ENCODE measurements at places on chromosomes 1 and 21.
A peak's percentile ranks its signal among the peaks of the same experiment; 100 is the strongest.

DNA sequence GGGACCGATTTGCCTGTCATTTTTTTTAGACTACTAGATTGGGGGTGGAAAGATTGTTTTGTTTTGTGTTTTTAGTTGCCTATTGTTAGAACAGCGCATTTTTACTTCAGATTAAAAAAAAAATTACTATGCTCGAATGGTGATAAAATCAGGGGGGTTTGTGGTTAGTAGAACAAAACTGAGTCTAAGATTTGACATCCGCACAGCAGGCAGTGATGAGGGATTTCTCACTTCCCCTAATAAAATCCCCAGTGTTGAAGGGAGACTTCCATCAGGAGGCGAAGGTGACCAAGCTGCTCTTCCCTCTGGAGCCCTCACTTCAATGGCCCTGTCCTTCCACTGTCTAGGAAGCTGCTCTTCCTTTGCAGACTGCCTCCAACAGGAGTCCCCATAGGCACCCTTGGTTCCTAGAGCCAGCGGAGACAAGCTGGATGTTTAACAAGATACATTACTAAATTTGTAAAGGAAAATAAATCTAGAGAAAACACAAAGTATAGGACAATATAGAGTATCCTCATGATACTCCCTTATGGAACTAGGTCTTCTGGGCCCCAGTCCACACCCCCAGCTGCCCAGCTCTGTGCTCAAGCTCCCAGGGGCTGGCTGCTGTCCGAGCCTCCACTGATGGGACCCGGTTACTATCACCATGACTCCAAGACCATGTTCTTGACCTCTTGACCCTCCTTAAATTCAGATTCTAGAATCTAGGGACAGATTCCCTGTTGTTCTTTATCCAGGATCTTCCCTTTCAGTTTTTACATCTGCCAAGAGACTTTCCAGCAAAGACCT lies 31.0 kb downstream of the TENT5C start:
- no peak for DNase-seq

GRCh38 chr1:199758626-199759255 lies 268.8 kb upstream of the NR5A2 start:
- DNase-seq, result no peak

DNA sequence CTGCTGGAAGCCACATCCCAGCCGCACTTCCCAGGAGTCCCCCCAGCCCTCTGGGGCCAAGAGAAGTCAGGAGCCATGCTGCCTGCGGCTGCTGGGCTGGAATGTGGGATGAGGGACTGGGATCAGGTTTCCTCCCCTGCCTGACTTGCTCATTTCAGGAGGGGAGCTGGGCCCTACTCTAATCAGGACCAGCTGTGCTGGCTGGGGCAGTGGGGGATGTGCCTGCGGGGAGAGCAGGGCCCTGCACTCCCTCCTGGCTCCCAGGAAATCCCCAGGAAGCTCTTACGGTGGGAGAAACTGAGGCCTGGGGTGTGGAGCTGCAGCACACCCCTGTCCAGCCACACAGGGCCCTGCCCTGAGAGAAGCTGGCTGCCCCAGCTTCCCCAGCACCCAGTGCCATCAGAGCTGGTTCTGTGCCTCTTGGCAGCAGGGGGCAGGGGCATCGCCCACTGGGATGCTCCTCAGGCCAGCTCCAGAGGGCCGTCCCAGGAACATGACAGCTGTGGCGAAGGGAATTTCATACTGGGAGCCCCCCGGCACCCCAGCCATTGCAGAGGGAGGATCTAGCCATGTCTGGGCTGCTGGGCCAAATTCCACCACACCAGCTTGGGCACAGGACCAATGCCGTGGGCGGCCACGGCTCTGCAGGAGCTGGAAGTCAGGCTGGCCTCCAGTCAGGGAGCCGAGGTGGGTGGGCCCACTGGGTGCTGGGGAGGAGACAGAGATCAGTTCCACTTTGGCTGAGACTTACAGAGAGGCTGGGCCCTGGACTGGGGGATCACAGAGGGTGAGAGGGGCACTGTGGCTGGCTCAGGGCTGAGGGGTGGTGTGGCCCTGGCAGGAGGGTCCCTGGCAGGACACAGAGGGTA lies 21.3 kb upstream of the PRSS38 start:
- peak; percentile 55 for DNase-seq

DNA sequence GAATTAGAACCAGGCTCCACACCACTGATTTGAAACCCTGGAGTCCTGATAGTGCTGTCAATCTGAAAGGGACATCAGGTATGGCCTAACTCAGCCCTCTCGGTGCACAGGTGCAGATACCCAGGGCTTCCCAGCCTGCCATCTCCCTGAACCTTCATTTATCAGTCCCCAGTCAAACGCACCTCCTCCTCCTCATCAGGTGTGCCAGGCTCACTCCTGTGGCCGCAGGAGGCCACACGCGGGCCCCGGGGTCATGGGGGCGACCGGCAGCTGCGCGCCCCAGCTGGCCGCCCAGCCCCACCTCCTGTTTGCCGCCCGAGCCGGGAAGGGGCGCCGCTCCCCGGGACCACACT lies 572 bp downstream of the FUCA1 start:
- no peak for DNase-seq

GRCh38 chr1:239315631-239316217 lies 70.6 kb upstream of the CHRM3 start:
- DNase-seq, result no peak

GRCh38 chr1:88399690-88400089 lies 284.4 kb upstream of the PKN2 start:
- no peak for DNase-seq

GRCh38 chr21:39386194-39386593 lies 37.3 kb upstream of the HMGN1 start:
- DNase-seq, result no peak

DNA sequence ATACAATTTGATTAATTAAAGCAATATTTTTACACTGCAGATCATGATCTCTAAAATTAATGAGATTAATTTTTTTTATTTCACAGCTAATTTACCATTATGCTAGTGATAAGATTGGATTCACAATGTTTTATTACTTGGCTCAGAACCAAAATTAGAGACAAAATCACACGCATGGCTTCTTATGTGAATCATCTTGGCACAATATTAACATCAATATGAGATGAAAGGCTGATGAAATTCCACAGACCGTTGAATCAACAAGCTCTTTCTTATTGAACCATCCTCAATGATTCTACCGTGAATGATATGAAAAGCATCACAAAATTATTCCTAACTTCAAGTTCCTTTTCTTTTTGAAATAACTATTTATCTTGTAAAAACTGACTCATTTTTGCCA lies 544.9 kb downstream of the KCNT2 start:
- DNase-seq, result no peak

- no peak for DNase-seq
Measured at GRCh38 chr1:152517237-152517811, 3.0 kb downstream of the CRCT1 start.

DNA sequence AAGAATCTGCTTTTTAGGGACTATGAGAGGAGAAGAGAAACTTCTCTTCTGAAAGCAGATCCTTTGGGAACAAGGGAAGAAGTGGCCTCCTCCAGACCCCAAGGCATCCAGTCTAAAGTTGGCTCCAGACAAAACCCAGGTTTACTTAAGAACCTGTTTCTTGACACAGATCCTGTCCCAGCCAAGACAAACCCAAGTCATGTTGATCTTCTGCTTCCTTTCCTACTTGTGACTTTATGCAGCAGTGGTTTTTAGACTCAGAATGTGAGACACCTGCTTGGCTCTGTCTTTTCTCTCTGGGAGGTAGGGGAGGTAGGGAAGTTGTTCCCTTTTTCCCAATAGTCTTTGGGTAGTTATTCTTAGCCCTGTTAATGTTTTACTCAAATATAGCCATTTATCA lies 38.3 kb downstream of the ELAPOR1 start:
- no peak for DNase-seq

DNA sequence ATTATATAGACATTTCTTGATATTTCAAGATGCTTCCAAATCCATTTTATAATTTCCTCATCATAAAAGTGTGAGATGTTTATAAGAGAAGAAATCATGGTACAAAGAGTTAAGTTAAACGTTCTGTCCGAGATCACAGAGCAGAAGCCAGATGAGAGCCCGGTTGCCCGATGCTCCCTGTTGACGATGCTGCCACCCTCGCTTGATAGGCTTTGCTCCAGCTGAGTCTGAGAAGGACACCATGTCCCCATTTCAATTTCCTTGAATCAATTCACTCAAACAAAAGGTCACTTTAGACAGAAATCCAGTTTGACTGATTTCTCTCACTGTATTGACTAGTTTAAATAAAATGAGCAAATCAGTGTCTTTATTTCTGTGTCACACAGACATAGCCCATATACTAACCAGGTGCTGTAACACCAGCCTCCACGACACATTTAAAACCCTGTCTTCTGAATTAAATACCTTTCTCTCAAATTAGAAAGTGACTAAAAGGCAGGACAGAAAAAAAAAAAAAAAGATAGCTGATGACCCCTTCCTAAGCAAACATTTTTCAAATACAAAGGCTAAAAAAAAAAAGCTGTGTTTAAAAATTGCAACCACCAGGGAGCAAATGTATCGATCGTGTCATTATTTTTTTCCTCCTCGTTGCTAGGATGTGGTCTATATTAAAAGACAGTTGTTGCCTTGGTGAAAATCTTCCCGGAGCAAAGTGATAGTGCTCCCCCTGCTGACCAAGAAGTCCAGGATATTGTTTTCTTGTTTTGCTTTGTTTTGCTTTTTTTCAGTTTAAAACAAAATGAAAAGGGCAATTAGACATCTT lies 35.2 kb downstream of the DNASE2B start:
- peak; percentile 55 for DNase-seq

DNA sequence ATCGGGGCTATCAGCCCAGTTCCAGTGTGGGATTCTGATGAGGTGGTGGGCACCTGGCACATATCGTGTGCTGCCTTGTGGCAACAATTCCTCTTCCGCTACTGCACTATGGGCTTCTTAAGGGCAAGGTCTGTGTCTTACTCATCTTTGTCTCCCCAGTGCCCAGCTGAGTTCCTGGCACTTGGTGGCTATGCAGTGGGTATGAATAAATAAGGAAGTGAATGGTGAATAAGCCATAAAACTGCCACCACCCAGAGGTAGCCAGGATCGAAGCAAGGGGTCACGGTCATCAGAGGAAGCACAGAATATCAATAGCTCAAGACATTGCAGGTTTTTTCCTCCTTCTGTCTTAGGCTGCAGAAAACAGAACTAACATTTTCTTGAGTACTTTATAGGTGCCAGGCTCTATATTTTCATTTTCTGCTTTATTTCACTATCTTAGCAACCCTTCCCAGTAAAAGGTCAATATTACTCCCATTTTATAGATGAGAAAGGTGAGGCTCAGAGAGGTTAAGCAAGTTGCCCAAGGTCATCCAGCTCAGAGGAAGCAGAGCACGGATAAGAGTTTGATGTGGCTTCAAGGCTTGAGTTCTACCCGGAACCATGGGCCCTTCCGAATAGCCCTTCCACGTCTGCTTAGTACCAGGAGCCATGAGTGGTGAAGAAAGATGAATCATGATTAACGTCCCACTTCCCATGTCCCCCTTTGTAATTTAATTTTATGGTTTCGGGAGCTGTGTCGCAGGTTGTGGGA lies 10.2 kb downstream of the C1orf94 start:
- no peak for DNase-seq

GRCh38 chr1:42157667-42158066 lies 4.5 kb downstream of the GUCA2B start:
- no peak for DNase-seq

- no peak for DNase-seq
Measured at GRCh38 chr1:96309783-96310182, 411.8 kb upstream of the PTBP2 start.

- DNase-seq, result no peak
Measured at GRCh38 chr1:7967651-7968050, 6.1 kb downstream of the PARK7 start.

- DNase-seq, result no peak
Measured at GRCh38 chr1:26994020-26994786, 711 bp downstream of the TRNP1 start.

DNA sequence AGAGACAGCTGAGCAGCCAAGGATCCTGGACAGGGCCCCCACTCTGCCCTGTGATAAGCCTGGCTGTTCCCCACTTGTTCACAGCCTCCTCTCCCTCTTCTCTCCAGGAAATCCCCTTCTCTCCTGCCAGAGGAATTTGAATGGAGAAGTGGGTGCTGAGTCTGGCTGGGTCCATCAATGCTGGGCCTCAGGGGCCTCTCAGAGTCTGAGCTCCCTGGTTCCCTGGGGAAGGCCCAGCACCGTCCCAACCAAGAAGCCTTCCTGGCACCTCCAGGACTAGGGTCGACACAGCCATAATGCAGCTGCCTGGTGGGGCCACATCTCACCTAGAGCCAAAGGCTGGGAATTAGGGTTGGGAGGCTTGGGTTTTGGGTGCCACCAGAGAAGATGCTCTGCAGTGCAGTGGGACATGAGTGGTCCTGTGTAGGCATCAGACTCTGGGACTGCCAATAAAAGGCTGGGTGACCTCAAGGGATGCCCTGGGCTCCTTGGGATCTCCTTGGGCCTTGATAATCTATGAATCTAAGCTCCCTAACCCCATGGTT lies 2.5 kb downstream of the MYBPH start:
- DNase-seq, result no peak

DNA sequence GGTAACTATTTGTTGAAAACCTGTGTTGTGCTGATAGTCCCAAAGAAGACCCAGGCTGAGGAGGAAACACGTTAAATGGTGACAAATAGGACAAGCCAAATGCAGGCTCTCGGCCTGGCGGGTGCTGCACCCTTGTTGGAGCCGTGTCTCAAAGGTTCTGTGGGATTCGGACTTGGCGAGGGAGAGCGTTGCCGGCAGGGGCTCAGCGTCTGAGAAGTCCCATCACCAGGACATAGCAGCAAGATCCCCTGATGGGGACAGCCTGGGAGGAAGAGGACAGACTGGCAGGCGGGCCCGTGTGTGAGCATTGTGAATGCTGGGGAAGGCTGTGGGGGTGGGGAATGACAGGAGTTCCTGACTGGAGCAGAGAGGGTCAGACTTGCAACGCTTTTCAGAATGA lies 142.5 kb downstream of the PGBD5 start:
- DNase-seq, result no peak

All from amniotic stem cell (primary cell).